ENCODE measurements at places on chromosomes 2 and 18.

GRCh38 chr2:25955869-25956535, 26.3 kb downstream of the KIF3C start:
- no peak for DNase-seq

GRCh38 chr2:118865106-118865505, 17.7 kb upstream of the EN1 start:
- no peak for DNase-seq

DNA sequence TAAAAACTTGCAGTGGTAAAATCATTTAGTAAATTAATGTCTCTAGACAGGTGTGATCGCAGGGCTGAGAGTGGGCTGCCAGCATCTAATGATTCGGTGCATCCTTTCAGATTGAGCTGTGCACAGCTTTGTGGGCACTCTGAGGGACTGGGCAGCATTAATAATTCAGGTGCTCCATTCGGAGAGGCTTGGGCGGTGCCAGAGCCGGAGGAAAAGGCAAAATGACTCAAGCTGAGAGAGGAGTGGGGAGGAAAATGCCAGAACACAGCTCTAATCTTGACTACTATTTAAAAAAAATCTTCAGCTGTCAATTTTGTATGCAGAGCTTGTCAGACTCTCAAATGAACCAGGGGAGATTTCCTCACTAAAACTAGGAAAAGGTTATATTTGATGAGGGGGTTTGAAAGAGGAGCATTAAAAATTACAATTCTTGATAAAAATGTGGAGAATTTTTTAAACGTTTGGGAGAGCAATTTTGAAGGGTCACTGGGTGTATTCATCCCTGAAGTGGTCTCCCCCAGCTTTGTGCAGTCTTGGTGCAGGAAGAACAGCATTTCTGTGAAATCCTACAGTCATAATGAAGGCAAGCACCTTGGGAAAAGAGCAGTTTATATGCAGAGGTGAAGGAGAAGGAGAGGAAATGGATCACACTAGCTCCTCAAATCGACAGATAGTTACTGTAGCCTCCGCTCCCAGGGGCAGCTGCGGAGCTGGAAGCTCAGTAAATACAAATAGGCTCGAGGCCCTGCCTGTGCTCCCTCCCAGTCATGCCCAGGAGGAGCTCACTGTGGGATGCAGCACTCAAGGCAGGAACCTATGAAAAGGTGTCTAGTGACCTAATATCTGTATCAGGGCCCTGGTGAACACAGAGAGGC, 535.4 kb upstream of the RAB6C start:
- no peak for DNase-seq

DNA sequence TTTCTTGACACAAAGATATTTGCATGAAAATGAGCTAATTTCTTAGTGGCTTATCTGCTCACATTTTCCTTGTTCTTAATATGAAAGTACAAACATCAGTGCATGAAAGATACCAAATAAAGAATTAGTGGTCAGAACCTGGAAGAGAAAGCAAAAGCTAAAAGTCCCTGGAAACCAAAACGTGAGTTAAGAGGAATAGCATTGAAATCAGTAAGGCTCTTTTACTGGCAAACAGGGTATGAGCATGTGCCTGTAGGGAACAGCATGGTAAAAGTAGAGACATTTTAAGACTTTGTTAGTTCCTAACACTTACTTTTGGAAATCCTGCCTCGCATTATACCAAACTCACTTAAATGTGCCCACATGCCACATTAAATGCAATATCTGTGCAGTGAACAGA, 31.9 kb upstream of the CWC22 start:
- DNase-seq: no peak

- DNase-seq: no peak
These were observed 143.6 kb downstream of the ALPK2 start for GRCh38 chr18:58484989-58485981.

DNA sequence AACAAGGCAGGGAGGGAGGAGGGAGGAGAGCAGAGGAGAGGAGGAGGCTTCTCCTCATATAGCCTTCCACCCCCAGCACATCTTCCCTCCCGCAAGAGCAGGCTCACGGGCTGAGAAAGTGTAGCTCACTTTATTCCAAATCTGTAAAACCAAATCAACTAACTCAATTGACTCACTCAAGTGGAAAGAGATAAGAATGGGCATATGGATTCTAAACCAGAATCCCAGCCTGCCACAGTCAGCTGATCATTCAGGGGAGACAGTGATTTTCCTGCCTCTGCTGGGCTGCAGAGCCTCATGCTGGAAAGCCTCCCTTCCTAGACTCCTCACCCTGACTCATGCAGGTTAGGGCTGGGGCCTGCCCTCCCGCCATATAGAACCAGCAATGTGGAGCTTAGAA, 4.2 kb upstream of the TWSG1 start:
- no peak for DNase-seq

DNA sequence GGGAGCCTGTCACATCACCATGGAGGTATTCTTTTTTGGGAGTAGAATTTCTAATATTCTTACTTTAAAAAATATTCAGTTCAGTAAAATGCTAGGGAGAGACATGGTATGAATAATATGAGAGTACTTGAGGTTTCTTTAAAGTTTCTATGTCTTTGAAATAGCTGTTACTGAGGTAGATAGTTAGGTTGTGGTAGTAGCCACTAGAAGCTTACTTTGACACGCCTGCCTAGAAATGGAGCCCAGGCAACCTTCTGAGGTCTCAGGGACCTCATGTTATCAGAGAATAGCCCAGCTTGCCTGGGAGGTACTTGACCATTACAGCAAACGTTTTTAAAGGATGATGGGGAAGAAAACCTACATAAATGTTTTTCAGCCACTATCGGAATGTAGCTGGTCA, 131.2 kb downstream of the AGPS start:
- DNase-seq: no peak

DNA sequence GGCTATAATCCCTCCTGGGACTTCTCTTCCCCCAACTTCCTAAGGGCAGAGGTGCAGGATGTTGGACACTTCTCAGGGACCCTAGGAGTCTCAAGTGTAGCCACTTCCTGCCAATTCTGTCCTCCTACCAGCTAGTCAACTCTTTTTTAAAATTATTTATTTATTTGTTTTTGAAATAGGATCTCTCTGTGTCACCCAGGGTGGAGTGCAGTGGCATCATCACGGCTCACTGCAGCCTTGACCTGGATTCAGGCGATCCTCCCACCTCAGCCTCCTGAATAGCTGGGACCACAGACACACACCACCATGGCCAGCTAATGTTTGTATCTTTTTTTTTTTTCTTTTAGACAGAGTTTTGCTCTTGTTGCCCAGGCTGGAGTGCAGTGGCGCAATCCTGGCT, 11.5 kb downstream of the SFTPB start:
- DNase-seq: no peak

- no peak for DNase-seq
These were observed 26.6 kb upstream of the NEMP2 start for GRCh38 chr2:190561094-190561493.

- no peak for DNase-seq
These were observed 956.4 kb downstream of the CPS1 start for GRCh38 chr2:211512806-211513205.

GRCh38 chr18:13703899-13704298, 22.5 kb downstream of the FAM210A start:
- no peak for DNase-seq

DNA sequence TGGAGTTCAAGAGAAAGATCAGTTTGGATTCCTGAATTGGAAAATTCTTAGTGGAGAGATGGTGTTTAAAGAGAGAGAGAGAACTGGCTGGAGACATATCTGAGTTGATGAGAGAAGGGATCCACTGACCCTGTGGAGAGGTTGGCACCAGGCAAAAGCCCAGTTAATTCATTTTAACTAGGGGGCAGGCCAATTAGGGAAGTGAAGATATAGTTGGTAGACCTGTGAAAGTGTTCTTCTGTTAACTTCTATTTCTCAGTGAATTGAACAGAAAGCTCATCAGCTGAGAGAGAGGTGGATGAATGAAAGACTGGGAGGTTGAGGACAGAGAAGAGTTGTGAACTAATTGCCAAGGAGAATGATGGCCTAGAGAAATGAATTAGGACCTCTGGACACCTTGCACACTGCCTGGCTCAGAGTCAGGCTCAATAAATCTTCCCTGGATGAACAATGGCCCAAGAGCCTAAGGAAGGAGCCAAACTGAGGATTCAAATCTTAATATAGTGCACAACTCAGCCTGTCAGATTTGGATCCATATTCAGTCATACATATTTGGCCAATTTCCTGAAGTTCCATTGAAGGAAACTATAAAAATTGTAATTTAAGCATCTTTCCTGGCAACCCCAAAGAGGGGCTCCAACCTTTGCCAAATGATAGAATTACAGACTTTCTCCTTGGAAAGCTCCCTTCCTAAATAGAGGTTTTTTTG, 82.2 kb upstream of the RMDN2 start:
- DNase-seq: no peak

All from stimulated activated CD4-positive, alpha-beta T cell treated with anti-CD3 and anti-CD28 coated beads, Interleukin-1b, Interleukin-23, amount 100 ng/mL, for 24 hours (primary cell).